ENCODE measurements at places on chromosomes 5 and 9.

GRCh38 chr9:33677961-33678360 is 117.4 kb upstream of the PRSS3 start:
- DNase-seq = no peak

GRCh38 chr9:14746626-14747025 is 24.1 kb upstream of the CER1 start:
- no peak for DNase-seq

GRCh38 chr9:89256642-89257041 is 54.4 kb upstream of the CKS2 start:
- DNase-seq = no peak

DNA sequence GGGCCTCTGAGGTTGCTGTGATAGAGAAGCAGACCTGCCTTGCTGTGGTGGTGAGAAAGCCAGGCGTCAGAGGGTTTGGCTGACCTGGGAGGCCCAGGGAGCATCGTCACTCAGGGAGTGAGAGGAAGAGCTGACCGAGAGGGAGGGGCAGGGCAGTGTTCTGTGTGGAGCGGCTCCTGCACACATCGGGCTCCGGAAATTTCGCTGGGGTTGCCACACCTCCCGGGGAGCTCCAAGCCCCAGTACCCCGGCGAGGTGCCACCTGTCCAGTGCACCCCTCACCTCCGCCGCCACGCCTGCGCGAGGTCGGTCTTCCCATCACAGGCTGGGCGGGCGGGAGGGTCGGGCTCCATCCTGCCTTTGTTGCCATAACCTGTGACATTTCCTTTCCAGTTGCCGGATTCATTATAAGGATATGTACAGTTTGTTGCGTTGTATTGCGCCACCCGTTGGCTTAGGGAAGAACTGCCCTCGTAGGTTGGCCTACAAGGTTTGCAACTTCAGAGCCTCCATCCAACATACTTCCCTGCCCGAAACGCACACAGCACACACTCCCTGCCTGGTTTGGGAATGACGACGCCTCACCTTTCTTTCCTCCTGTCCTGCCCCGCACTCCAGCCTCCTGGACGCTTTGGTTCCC is 223.2 kb downstream of the CACNA1B start:
- no peak for DNase-seq
